ENCODE measurements at places on chromosomes 5 and 9.
A peak's percentile ranks its signal among the peaks of the same experiment; 100 is the strongest.

DNA sequence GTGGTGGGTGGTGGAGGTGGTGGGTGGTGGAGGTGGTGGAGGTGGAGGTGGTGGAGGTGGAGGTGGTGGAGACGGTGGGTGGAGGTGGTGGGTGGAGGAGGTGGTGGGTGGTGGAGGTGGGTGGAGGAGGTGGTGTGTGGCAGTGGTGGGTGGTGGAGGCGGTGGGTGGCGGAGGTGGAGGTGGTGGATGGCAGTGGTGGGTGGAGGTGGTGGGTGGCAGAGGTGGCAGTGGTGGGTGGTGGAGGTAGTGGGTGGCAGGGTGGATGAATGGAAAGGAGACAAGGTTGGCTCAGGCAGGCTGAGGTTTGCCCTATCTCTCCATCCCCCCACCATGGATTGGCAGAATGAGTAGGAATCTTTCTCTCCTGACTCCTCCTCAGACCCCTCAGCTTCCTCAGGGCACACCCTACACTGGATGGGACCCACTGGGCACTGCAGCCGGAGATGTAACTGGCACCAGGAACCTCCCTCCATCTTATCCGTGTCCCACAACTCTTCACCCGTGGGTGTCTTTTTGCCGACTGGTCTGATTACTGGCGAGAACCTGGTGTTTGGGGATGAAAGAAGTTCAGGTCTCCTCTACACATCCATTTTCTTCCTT, 166.3 kb downstream of the C9orf50 start:
- DNase-seq = no peak

DNA sequence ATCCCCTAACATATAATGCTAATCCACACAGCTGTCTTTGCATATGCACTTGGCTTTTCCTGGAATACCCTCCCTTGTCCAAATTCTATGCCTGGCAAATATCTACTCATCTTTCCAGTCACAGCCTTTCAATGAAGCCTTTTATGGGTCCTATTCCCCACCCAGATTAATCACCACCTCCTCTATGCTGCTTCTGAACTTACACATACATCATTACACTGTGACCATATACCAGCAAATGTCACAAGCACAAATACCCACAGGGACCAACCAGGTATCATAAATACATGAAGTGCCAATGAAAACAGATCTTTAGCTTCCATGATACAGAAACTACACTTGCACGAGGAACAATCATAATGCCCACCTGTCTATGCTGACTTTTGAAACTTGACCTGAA, 22.3 kb downstream of the LPAR1 start:
- DNase-seq = no peak

GRCh38 chr9:120911295-120911837, 15.2 kb downstream of the TRAF1 start:
- DNase-seq = no peak

- DNase-seq = peak; percentile 33
These were observed 13.1 kb upstream of the CARD19 start for GRCh38 chr9:93082841-93083411.

DNA sequence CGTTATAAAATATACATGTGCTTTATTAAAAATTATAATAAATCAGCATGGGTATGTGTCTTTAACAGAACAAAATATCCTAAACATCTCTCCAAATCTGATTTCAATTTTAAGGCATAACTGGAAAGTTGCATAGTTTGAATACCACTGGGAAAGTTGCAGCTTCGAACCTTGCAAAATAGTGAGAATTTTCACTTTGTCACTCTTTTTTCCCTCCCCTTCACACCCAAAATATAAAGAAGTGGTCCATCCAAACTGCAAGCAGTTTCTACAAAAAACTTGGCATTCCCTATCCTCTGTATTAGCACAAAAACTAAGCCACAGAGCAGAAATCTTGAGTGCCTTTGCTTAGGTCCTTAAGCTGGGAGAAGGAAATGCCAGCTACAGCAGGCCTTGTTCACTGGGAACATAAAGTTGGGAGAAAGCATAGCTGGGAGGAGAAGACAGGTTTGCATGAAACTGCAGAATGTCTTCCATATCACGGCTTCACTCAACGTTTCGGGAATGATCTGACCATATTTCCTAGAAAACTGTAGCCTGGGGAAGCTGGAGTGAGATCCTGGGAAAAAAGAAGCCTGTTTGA, 400.3 kb downstream of the EBF1 start:
- no peak for DNase-seq

DNA sequence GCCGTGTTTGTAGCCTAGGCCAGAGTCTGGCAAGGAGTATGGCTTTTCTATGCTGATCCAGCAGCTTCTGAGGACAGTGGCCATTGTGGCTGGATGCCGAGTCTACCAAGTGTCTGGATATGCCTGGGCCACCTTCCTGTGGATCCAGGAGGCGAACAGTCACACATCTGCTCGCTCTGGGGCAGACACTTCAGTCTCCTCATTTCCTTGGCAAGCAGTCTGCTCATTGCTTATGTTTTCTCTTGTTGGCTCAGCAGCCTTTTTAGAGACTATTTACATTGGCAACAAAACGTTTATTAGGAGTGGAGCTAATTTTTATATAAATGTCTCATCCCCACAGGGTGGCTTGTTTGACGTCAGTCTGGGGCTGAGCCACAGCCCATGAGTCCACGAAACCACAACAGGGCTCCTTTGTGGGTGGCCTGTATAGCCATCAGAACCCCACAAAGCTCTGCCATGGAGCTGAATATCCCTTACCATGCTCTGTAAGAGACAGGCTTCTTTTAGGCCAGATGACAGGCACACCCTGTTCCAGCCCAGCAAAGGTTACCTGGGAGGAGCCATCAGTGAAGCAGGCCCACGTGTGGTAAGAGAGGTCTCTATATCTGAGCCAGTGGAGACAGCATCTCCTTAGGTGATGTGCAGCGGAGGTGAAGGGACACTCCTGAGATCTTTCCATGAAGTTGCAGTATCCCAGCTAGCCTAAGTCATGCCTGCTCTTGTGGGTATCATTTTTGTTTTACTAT, 221.7 kb downstream of the DIRAS2 start:
- DNase-seq = no peak

DNA sequence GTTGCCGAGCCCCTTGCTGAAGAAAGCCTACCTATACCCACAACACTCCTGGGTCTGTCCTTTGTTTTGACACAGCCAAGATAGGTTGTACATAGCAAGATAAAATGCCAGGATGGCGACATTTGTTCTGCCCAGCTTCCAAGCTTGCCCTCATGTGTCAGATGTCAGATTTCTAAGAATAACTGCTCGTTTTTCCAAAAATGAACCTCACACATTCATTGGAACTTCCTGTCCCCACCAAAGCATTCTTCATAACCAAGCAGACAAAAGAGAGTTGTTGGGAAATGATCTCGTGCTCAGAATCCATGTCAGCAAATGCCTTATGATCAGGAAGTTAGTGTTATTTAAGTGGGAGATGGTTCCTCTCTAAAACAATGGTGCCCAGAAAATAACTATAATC, 210.1 kb downstream of the ZNF608 start:
- no peak for DNase-seq

GRCh38 chr9:85871008-85871407, 69.9 kb upstream of the NAA35 start:
- no peak for DNase-seq

DNA sequence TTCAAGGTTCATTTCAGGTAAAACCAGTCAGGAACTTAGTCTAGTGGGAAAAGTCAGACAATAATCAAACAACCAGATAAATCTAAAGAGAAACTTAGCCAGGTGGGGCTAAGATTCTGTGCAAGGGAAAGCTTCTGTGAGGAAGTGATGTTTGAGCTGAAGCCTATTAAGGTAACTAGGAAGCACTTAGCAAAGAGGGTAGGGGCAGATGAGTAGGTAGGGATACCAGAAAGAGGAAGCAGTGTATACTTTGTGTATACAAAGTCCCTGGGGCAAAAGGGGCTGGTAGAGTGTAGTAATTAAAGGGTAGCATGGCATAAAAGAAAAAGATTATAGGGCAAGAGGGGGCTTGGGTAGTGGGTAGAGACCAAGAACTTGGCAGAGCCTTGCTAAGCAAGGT, 3.6 kb upstream of the SPATA24 start:
- no peak for DNase-seq

GRCh38 chr9:73176450-73176875, 24.8 kb downstream of the ANXA1 start:
- no peak for DNase-seq

GRCh38 chr9:105500108-105500766, 52.4 kb downstream of the FSD1L start:
- DNase-seq = no peak

- no peak for DNase-seq
These were observed 12.3 kb upstream of the DPM2 start for GRCh38 chr9:127949827-127950512.

GRCh38 chr5:116084287-116084691, 536 bp upstream of the COMMD10 start:
- DNase-seq = peak; percentile 43

DNA sequence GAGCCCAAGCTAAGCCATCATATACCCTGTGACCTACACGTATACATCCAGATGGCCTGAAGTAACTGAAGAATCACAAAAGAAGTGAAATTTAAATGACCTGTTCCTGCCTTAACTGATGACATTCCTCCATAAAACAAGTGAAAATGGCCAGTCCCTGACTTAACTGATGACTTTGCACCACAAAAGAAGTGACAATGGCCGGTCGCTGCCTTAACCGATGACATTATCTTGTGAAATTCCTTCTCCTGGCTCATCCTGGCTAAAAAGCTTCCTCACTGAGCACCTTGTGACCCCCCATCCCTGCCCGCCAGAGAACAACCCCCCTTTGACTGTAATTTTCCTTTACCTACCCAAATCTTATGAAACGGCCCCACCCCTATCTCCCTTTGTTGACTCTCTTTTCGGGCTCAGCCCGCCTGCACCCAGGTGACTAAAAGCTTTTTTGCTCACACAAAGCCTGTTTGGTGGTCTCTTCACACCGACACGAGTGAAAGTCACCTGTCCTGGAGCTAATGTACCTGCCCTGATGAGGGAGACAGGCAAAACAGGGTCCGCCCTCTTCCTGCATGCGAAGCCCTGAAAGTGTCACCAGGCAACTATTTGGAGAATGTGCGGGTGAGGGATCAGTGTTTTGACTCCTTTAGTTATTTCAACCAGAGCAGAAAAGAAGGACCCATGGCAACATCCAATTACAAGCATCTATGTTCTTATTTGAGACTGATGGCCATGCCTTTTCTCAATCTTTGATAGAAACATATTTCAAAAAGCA, 266.1 kb downstream of the SMARCA2 start:
- DNase-seq = no peak

DNA sequence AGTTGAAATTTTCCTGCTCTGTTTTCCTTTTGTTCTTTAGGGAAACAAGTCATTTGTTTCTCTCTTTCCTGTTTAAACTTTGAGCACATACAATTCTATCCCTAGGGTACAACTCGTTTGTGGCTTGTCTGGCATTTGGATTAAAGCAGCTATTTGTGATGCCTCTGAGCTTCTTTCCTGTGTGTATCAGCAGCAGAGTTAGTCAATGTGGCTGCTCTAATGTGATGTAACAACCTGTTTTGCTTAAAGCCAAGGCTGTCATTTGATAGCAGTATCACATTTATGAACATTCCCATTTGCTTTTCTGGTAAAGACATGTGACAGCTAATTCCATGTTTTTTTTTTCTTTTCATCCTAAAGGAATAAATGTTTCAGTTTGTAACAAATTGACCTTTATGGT, 314.3 kb upstream of the CHD1 start:
- no peak for DNase-seq

- DNase-seq = peak; percentile 53
These were observed 17.9 kb downstream of the CXCL14 start for GRCh38 chr5:135560858-135561257.

DNA sequence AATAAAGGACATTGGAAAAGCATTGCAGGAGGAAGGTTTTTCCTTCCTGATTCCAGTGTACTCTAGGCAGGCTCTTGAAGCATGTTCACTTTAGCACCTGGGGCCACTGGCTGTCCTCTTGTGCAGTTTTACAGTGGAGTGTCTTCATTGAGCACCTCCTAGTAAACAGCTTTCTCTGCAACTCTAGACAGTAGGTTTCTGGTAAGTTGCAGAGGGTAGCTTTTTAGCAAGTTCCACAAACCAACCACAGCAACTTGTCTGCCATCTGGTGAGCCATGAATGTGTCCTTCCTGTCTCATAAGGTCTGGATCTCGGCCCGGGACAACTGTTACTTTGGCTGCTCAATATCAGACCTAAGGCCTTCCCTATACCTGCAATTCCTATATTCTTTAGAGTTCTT, 488.0 kb downstream of the MAN2A1 start:
- DNase-seq = no peak

DNA sequence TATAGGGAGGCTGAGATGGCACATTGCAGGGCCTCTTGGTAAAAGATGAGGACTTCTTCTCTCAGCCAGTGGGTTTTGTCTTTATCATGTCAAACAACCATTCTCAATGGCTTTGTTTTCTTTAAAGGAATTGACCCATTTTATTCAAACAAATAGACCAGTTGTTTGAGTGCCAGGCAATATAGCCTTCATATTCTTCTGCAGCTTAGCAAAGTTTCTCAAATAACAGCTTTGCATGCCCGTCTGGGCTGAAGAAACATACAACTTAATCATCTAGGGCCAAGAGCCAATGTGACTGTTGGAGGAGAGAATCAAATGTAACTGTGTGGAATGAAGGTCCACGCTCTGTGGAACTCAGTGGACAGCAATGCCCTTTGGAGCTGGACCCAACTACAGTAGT, 57.4 kb upstream of the ADRA1B start:
- no peak for DNase-seq

- no peak for DNase-seq
These were observed at the start of gene FGF1 for GRCh38 chr5:142685418-142686209. TSS of gene FGF1 (minus strand) at chr5:142686090. CDS start at chr5:142614127, 71,963 bp downstream.

GRCh38 chr9:4306066-4306776, 6.4 kb upstream of the GLIS3 start:
- peak; percentile 13 for DNase-seq

- peak; percentile 26 for DNase-seq
These were observed 59.9 kb downstream of the ZFAND5 start for GRCh38 chr9:72305102-72305546.

GRCh38 chr9:91891915-91892314, 58.1 kb downstream of the ROR2 start:
- DNase-seq = no peak

DNA sequence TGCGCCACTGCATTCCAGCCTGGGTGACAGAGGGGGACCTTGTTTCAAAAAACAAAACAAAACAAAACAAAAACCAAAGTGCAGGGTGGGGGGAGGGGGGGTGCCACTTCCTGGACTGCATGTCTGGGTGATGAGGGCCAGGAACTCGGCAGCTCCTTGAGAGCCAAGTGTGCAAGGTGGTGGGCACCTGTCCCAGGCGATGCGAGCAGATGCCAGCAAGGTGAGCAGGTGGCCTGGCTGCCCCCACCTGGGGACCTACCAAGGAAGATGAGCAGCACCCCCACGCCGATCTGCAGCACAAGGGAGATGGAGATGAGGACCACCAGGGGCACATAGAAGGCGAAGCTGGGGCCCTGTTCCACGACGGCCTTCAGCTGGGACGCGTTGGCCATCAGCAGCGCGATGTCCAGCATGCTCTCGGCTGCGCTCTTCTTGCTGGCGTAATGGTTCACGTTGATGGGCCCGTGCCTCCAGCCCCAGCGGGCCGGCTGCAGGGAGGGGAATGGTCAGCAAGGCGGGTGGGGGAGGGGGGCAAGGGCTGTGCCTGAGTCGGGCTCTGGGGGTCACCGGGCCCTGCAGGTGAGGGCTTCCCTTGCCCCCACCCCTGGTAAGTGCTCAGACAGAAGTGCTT, 7.8 kb downstream of the NINJ1 start:
- DNase-seq = peak; percentile 48

All from CD4-positive, alpha-beta T cell treated with Interleukin-17A for 4 hours (primary cell).